ELR (cell line): ENCODE measurements at places on chromosomes 11 and 22.

- DNase-seq, result peak; percentile 16
These were observed 10.3 kb downstream of the PARVG start for GRCh38 chr22:44191036-44191454.

- peak; percentile 40 for DNase-seq
These were observed 587.0 kb downstream of the DLG2 start for GRCh38 chr11:85040166-85040565.

DNA sequence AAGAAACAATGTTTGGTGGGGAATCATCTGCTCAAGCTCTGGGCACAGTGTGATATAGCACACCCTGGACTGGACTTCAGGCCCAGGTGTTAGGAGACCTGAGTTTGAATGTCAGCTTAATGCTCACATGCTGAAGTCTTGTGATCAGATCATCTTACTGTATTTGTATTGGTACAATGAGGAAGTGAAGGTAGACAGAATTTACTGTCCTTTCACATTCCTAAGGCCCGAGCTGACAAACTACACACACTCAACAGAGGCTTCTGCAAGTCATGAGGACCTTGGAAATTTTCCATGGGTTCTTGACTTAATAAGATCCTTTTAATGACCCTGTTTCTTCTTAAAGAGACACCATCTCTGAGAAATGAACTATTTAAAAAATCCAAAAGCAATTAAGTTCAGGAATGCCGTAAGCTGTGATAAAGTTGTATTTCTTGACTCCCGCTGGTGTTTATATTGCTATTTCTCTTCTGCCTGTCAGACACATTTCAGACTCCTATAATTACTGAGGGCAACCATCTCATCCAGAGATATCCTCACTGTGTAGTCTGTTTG lies 802.0 kb downstream of the DLG2 start:
- DNase-seq, result no peak

- DNase-seq, result no peak
These were observed 49.6 kb downstream of the IGSF9B start for GRCh38 chr11:133907216-133907615.

DNA sequence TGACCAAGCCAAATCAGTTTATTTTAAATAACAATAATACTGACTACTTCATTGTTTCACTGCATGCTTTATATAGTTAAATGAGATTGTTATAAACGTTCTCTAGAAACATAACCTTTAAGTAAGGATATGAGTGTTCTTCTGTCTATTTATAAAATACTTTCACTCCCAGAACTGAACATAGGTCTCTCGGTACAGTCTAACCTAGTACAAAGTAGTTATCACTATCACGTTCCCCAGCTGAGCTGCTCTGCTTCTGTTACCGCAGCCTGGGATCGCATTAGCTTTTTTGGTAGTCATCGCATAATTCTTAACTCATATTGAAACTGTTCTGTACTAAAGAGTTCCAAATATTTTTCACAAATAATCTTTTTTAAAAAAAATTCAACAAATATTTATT lies 143.6 kb downstream of the WNT11 start:
- no peak for DNase-seq

GRCh38 chr22:43217285-43218030 lies 30.5 kb upstream of the TTLL12 start:
- DNase-seq, result no peak

DNA sequence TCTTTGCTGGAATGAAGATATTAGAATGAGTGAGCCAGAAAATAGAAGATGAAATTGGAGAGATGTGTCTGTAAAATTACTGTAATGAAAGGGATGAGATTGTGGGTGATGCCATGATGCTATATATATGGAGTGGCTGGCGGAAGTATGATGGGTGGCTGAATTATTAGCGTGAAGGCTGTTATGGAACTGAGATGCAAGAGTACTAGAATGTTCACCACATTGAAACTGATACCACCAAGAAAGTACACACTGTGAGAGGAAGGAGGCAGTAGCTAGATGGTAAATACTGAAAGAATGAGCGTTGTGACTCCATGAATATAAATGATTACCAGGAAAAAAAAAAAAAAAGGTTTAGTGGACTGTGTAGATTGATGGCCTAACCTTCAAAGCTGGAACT lies 411.9 kb downstream of the CNTN5 start:
- DNase-seq, result no peak

- DNase-seq, result no peak
These were observed 126.2 kb upstream of the SERPIND1 start for GRCh38 chr22:20647586-20648305.

- no peak for DNase-seq
These were observed 23.5 kb downstream of the APLNR start for GRCh38 chr11:57213342-57214097.

GRCh38 chr11:77090046-77090372 lies 12.6 kb upstream of the OMP start:
- no peak for DNase-seq

DNA sequence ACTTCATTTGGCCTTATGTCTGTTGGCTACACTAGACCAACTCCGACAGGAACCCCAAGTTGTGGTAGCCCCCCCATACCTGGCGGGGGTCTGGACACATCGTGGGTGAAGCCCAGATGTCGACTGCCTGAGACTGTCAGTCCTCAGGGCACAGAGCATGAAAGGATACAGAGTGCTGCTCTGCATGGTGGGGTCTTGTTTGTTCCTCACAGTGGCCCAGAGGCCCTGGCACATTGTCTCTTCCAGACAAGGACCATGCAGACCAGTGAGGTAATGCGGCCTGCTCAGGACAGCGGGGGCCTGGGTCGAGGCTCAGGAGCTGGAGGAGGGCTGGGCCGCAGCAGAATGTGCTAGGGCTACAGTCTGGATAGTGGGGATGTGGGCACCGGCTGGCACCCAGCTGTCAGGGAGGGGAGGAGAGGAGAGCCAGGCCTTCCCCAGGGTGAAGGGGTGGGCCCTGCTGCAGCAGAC lies 14.6 kb downstream of the CAPN5 start:
- no peak for DNase-seq

GRCh38 chr11:60874421-60875365 lies 7.4 kb downstream of the ZP1 start:
- no peak for DNase-seq

GRCh38 chr22:46175631-46176030 lies 25.3 kb downstream of the PPARA start:
- DNase-seq, result peak; percentile 93

DNA sequence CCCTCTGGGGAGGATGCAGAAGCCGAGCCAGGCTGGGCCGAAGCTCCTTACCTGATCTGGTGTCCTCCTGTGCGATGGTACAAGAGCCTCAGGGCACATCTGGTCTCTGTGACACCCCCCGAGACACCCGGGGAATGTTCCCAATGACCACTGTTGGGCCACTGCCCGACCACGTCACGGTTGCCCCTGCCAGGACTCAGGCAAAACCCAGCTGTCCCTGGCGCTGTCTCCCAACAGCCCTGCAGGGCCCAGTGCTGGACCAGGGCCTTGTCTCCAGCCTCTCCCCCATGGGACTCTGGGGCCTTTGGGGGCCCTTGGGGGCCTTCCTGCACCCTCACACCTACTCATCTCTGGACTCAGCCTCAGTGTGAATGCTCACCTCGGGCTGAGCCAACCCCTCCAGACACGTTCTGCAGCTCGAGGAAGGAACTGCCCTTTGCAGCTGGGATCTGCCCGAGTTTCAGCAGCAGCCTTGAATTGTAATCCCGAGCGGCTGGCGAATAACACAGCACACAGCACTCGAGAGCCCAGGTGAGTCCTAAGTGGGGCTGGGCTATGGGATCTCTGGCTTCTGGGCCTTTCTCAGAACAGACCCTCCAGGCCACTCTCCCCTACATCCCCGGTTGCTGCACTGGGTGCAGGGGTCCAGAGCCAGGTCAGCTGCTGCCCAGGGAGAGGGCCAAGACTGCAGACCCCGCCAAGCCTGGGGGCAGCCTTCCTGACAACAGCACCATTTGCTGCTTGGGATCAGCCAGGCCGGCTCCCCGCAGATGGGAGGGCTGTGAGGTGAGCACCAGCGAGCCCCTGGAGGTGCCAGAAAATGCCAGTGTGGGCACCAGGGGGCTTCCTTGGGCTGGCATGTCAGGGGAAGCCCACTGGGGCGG lies 39.8 kb downstream of the RTN4R start:
- DNase-seq, result no peak

- no peak for DNase-seq
These were observed 22.5 kb downstream of the CAT start for GRCh38 chr11:34461215-34461614.

- no peak for DNase-seq
These were observed 76.6 kb downstream of the SFI1 start for GRCh38 chr22:31572939-31573338.

DNA sequence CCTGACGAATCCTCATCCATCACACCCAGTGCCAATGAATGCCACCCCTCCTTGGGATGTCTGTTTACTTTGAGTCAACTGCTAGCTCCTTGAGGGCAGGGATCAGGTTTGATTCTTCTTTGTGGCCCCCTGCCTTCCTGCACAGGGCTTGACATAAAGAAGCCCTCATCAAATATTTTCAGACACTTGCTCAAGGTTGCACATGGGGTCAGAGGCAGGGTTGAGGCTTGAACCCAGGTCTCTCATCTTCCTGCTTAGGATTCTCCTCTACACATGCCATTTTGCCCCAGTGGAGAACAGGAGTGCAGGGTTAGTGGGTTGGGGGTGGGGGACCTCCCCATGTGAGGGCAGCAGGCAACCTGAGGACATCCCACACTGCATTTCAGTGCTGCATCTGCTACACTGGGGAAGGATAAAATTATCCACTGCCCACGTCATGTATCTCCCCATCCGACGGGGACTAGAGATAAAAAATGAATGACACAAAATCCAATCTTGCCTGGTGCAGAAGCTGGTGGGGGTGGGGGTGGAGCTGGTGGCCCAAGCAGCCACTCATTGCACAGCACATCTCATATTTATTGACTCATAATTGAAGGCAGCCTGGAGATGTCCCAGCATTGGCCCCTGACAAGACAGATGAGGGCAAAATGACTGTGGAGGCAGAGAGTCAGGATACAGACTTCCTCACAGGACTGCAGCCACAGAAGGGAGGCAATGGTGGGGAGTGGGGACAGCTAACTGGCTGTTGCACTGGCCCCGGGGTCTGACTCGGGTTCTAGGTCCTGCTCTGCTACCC lies 41.3 kb downstream of the NEU3 start:
- DNase-seq, result peak; percentile 31
